ENCODE measurements at places on chromosomes 11 and 22. TPM values are rescaled to one million over a fixed set of nuclear protein-coding genes. Genes with fewer than 3 reads are reported as not detected.

DNA sequence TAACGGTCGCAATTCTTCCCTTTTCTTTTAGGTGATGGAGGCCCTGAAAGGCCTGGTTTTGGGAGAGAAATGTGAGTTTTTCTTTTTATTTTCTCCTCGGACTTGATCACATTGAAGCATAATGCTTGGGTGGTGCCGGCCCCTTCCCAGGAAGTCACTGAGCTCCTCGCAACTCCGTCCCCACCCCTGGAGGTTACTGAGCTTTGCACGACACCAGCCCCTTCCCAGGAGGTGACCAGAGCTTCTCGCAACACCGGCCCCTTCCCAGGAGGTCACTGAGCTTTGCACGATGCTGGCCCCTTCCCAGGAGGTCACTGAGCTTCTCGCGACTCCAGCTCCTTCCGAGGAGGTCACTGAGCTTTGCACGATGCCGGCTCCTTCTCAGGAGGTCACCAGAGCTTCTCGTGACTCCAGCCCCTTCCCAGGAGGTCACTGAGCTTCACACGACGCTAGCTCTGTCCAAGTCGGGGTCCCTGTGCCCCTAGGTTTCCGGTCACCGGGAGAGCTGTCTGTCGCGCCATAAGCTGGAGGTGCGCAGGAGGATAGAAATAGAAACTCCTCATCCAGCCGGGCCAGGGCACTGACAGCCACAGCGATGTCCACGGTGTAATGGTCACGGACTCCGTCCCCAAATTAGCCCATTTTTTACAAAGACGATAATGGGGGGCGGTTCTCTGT is 586.4 kb downstream of the BRD1 start:
- DNase-seq = no peak

DNA sequence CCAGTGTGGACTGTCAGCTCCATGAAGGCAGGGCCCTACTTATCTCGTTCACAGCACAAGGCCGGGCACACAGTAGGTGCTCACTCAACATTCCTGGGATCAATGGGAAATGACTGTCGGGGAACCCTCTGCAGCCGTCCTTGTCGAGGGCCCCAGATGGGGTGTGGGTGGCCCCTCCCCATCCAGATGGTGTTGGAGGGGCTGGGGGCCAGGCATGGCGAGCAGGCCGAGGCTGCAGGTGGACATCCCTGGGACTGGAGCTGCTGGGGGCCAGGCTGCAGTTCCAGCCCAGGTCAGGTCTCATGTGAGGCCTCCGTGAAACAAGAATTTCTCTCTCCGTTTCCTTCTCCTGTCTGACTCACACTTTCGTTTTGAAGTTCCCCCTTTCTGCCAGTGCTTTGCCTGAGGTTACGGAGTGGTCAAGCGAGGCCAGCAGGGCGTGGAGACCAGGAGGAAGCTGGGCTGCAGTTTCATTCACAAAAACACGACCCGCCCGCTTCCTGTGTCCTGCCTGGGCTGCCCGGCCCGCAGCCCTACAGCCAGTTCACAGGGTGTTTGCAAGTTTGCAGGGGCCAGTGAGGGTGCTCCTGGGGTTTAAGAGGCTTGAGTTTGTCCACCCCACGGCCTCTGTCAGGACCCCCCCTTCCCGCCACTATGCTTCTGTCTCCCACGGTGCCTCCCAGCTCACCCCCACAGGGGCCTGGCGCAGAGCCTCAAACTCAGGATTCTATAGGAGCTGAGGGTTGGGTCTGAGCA is 4.5 kb downstream of the MYEOV start:
- DNase-seq = no peak

DNA sequence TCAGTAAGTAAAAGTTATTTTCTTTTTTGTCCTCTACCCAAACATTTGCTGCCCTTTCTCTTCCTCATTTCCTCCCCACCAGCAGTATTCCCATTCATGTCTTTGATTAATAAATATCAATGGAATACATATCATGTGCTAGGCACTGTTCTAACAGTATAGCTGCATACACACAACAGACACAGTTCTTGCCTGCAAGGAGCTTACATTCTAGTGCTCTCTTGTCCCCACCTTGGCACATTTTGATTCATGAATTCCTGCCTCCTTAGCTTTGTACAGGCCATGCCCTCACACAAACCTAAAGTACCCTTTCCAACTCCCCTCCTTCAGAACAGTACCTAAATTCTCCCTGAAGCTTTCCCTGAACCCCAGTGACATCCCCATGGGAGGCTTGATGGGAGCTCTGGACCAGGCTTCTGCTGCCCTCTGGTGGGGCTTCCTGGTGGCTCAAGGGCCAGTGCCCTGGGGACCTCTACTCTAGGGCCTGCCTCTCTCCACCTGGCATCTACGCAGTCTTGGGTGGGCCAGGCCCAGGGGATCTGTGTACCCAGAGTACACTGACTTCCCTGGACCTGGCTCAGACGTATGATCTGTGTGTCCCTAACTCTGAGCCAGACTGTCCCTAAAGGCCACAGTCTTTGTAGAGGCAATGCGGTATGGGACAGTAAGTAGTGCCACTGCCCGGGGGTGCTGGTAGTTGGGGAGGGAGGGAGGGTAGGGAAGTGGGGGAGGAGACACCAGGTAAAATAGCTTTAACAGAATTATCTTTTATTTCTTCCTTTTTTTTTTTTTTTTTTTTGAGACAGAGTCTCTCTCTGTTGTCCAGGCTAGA is 14.1 kb downstream of the RPS13 start:
- no peak for DNase-seq

DNA sequence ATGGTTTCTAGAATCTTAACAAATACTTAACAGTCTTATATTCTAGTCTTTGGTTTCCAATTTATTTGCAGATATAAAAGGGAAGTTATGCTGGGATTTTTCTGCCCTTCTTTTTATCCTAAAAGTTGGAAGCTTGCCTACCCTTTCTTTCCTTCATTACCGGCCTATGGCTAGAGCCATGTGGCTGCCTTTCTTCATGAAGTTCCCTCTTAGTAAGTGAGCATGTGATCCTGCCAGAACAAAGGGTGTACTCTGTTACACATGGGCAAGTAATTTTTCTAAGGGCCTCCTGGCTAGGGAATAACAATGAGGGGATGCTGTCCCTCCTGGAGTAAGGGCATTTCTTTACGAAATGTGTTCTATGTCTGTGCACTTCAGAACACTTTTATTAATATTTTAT is 252.1 kb upstream of the PITPNB start:
- no peak for DNase-seq

DNA sequence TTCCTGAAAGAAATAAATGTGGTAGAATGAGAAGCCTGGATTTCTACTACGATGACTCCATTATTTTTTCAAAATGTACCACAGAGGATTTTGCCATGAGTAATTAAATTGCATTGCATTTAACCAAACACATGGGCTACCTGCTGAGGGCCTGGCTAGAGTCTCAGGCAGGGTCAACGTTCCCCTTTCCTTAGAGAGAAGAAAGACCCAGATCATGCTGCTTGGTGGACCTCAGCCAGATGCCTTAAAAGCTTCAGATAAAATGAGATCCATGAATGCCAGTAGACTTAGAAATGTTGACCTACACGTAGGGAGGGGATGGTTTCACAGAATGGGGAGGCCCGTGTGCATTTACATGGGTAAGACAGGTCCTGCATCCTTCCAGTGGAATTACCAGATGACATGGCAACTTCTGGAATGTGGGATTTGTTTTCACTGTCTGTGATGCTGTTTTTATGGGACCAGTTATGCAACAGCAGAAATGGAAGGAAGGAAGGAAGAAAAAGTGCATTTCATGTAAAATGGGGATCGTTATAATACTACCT is 1069.4 kb downstream of the NTM start:
- no peak for DNase-seq

DNA sequence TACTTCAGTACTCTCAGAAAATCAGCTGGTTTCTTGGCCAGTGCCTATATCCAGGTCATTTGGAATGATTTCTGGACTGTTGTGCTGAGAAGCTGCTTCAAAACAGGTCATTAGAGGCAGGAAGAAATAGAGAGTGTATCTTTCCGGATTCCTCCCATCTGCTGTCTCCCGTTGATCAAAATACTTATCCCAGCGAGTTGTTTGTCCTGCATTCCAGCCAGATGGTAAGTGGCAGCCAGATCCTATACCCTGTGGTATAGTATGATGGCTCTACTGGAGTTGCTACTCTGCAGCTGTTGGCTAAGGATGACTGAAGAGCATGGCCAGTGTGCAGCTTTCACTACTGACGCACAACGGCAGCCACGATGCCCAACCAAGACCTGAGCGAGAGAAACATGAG is 560.9 kb upstream of the ANO5 start:
- DNase-seq = no peak

GRCh38 chr11:120211522-120212258 is 858 bp downstream of the OAF start:
- no peak for DNase-seq

- no peak for DNase-seq
These were observed 646.8 kb upstream of the CCDC90B start for GRCh38 chr11:83933008-83933407.

- DNase-seq = no peak
These were observed 68.2 kb downstream of the USP35 start for GRCh38 chr11:78256962-78257361.

The ARHGAP42 gene
- 35.3 TPM for polyA plus RNA-seq

The VPS37C gene
- 16.7 TPM for polyA plus RNA-seq

The MAJIN gene
- 0.88 TPM for polyA plus RNA-seq

The NXPE1 gene
- 0.10 TPM for polyA plus RNA-seq

The ANO1 gene
- 18.2 TPM for polyA plus RNA-seq

Data from left kidney (tissue), 8 donors.